Stimulated activated CD8-positive, alpha-beta memory T cell treated with anti-CD3 and anti-CD28 coated beads, Interleukin-4, amount 100 ng/mL, for 1 hour (primary cell): ENCODE measurements at places on chromosomes 2 and 18.

DNA sequence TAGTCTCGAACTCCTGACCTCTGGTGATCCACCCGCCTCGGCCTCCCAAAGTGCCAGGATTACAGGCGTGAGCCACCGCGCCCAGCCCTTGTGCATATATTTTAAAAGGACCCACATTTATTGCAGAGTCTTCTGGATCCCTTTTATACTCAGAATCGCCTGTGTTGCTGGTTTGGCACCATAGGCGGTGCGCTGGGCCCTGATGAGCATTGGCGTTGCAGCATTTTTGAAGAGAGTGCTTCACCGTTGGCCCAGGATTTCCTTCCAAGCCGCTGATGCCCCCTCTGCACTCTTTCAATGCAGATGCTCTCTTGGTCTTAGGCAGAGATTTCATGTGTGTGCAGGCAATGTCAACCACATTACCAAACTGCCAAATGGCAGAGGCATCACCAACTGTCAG, 13.5 kb upstream of the TFCP2L1 start:
- no peak for DNase-seq

DNA sequence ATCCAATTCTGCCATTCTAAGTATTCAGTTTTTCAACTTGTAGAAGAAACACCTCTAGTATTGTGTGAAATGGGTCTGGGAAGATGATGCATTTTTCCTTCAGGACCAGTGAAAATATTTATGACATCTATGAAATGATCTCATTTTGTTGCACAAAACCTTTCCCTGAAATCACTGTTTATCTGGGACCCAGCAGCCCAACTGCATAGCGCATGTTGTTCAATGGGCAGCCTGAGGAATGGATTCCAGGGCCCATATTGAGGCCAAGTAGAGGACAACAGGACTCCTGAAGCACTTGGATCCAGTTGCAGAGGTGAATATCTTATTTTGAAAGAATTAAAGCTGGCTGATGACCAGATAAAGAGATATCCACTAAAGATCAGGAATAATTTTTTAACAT, 7.3 kb downstream of the RBMS1 start:
- DNase-seq, result no peak

- DNase-seq, result no peak
These were observed 30.4 kb downstream of the INPP4A start for GRCh38 chr2:98474979-98475632.

DNA sequence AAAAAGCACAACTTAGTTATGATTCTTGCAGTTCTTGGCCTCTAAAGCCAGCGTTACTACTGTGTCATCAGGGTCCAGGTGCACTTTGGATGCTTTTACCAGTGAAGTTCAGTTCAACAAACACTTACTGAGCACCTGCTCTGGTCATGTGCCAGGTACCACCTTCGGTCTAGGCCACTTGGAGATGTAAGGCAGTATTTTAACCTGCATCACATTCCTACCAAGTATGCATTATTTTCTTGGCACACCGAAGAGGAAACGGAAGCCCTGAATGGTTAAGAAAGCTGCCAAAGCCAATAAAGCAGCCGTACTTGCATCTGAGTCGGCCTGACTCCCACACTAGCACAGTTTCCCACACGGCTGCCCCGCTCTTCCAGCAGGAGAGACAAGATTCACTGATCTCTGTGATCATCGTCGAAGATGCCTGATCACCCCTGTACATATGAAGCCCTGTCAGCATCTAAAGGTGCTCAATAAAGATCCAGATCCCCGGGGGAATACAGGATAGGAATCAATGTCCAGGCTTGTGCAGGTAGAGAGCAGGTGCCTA, 427.1 kb downstream of the EIPR1 start:
- no peak for DNase-seq

DNA sequence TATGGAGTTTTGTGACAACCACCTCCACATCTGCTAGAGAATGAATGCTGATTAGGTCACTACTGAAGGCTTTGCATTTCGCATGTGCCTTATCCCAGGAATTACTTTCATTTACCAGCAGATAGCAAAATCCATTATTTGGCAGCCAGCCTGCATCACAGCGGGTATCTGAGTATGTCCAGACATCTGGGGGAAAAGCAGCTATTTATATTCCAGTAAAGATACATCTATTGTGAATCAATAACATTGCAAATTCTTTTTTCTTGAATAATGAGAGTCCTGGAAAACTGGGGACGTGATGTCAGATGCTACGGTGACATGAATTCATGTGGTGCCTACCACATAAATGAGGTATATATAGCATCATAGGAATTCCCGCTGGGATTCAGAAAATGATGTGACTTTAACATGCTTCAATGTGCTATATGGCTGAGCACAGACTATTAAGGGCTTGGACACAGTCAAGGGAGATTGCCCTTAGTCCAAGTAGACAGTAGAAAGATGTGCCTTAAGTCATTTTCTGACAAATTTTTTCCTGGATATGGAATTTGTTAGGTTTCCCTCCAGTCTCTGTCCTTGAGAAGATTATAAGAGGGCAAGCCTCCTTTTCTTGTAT, 84.2 kb upstream of the CD302 start:
- no peak for DNase-seq

DNA sequence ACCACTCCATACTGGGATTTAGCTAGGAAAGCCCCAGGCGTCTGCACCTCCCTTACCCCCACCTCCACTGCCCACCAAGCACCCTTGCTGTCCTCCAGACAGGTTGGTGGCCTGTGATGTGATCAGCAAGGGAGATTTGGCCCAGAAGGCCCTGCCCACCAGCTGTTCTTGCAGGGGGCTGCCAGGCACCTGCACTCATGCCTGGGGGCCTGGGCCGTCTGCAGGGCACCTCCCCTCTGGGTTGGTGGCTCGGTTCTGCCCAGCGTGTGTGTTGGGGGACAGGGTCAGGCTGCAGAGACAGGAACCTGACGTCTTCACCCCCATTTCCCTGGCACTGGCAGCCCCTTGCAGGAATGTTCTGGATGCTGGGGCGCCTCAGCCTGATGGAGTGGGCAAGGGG, 5.8 kb downstream of the DNMT3A start:
- DNase-seq, result no peak

GRCh38 chr18:38895560-38895959, 1330.0 kb upstream of the CELF4 start:
- no peak for DNase-seq
